ENCODE measurements at places on chromosomes 3 and 15.

DNA sequence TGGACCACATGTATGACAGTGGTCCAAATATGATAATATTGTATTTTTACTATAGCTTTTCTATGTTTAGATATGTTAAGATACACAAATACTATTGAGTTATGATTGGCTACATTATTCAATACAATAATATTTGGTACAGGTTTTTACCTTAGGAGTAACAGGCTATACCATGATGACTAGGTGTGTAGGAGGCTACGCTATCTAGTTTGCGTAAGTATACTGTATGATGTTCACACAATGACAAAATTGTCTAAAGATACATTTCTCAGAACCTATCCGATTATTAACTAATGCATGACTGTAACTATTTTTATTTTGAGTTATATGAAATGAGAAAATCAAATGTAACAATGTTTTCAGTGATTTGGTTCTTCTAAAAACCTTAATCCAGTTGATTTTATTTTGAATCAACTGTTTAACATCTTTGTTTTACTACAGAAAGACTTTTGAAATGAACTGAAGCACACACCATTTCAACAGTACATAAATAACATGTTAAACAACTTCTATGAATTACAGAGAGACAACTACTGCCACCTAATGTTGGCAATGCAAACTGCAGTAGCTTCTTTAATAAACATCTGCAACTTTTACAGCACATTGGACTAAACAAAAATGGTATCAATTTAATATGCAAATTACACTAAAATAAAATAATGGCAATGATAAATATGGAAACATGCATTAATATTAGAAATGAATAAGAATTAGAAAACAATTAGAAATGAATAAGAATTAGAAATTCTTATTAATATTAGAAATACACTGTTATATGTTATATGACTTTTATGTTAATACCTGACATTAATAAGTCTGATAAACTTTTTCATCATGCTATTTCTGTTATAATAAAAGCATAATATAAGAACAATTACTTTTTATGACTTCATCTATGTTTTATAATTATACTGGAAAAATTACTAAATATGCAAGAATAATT lies 255.7 kb downstream of the MBNL1 start:
- DNase-seq, result peak; percentile 60

- DNase-seq, result no peak
Measured at GRCh38 chr15:70558406-70559264, 204.7 kb downstream of the UACA start.

DNA sequence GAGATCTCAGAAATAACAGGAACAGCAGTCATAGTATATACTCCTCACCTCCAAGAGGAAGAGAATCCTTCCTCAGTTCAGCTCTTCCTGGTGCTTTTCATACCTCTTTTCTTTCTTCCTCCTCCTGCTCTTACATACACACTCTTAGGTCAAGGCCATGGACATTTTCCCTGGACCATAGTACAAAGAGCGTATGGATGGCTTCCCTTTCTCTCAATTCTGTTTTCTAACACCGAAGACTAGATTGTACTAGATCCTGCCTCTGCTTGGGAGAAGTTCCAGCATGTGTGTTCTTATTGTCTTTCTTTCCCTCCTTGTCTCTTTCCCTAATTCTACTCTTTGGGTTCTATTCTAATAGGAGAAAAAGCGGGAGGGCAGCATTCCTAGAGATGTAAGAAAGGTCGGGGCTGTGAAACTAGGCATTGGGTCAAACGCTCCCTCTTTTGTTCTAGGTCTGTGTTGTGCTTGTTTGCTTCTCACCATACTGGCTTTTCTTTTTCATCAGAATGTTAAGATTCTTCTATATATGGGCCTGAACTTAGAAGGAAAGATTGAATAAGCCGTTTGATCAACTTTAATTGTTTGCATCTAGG lies 77.4 kb downstream of the VPS8 start:
- DNase-seq, result no peak

- DNase-seq, result no peak
Measured at GRCh38 chr3:182323126-182323700, 470.1 kb upstream of the ATP11B start.

- DNase-seq, result no peak
Measured at GRCh38 chr15:40510201-40510600, 39.4 kb downstream of the CHST14 start.

DNA sequence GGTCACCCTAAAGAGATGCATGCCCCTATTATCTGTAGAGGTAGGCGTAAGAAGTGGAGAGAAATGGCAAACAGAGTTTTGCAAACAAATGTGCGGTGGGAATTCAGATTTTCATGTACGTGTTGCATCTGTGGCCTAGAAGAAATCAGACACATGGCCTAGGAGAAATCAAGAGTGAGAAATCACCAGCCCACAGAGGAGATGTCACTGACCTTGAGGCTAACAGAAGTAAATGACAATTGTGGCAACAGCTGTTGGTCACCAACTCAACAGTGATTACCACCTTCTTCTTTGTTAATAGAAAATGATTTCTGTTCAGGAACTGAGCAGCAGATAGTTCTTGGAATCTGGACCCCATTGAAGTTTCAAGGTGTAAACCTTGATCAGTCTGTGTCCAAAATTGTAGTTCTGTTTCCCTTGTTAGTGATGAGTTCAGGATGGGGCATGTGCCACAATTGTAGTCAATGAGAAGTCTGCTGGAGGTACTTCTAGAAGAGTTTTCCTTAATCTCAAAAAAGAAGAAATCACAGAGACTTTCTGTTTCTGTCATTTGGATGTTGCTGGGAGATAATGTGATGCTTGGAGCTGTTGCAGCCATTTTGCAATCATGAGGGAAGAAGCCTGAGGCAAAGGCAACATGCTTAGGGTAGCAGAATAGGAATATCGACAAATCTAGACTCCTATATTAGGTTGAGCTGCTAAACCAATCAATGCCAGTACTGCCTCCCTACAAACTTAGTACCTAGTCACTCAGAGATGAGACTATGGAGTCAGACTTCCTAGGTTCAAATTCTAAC lies 34.3 kb upstream of the RFTN1 start:
- DNase-seq, result no peak

DNA sequence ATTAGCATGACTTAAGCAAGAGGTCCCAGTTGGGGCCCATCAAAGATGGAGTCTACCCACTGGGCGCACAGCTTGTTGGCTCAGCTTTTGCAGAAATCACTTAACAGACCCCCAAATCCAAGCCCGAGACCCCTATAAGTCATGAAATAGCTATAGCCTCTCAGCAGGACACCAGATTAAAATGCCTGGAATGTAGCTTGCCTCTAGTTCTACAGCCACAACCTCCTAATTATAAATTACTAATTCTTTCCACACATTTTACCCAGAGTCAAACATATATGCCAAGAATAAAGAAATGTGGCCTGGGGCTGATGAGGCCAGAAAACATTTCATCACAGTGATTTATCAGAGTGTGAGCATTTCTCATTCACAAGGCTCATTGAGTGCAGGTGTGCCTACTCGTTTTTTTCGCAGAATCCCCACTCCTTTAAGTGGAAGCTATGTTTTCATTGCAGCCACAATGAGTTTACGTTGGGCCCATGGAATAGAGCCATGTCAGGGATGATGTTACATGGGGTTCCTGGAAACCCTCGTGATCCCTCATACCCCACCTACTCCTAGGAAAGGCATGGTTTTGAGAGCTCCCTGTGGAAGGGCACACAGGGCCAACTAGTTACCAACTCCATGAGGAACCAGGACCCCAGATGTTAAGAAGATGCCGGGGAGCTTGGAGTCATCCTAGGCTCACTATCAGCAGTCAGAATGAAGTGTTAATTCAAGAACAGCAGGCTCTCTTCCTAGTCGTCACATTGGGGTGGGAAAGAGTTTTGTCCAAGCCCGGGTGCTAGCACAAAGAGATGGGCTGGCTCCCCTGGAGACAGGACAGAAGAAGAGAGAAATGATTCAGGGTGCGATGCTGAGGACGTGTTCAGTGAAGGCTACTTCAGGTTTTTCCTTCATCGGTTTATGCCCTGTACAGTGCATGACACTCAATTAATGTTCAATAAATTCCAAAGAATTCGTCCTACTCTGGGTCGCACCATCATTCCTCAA lies 90.2 kb upstream of the ABHD17C start:
- no peak for DNase-seq

- DNase-seq, result no peak
Measured at GRCh38 chr3:43036621-43037423, 57.7 kb downstream of the GASK1A start.

GRCh38 chr3:77605308-77605707 lies 565.4 kb downstream of the ROBO2 start:
- no peak for DNase-seq

DNA sequence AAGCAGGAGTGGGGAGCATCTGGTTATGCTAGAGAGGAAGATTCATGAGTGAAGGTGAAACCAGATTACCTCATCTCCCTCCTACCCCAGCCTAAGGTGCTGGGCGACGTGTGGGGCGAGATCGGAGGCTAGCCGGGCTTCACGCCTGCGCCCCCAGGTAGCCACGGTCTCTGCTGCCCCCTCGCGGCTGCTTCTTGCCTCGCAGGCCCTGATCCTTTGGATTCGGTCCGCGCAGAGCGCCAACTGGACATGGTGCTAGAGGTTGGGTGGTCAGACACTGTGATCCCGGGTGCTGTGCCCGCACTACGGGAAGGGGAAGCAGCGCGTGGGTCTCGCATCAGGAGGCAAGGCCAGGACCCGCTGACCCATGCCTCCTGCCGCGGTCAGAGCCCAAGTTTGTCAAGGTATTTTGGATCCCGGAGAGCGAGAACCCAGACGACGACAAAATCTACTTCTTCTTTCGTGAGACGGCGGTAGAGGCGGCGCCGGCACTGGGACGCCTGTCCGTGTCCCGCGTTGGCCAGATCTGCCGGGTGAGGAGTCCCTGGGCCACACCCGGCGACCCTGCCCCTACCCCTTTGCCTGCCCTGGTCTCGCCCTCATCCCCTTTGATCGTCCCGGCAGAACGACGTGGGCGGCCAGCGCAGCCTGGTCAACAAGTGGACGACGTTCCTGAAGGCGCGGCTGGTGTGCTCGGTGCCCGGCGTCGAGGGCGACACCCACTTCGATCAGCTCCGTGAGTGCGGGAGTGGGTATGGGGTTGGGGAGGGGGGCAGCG lies 4.2 kb downstream of the SEMA3B start:
- peak; percentile 95 for DNase-seq

DNA sequence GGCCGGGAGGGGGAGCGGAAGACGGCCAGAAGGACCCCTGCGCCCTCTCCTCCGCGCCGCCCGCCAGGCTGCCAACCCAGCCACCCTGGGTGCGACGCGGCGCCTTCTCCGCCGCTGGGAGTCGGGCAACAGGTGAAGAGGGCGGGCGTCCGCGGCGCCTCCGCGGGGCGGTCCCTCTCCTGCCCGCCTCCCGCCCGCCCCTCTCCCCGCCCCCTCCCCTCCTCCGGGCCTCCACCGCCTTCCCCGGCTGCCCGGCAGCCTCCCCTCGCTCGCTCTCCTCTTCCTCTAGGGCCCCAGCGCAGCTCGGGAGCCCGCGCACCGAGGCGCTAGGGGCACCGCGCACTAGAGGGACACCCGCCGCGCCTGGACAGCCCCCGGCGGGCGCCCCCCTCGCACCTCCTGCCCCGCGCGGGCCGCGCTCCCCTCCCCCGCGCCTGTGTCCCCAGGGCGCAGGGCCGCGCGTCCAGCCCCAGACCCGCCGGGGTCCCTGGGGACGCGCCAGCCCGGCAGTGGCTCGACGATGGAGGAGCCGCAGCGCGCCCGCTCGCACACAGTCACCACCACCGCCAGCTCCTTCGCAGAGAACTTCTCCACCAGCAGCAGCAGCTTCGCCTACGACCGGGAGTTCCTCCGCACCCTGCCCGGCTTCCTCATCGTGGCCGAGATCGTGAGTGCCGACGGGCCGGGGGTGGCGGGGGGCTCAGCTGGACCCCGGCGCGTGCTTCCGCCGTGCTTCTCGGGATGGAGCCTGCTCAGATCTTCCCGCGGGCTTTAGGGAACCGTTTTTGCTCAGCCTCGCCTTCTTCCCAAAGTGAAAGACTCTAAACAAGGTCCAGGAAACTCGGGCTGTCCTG lies at the start of gene CMTM8:
Gene CMTM8 (plus strand): TSS at position 228 of the 854 bp plus-strand sequence. CDS start 293 bp downstream, at position 521.
- peak; percentile 72 for DNase-seq

DNA sequence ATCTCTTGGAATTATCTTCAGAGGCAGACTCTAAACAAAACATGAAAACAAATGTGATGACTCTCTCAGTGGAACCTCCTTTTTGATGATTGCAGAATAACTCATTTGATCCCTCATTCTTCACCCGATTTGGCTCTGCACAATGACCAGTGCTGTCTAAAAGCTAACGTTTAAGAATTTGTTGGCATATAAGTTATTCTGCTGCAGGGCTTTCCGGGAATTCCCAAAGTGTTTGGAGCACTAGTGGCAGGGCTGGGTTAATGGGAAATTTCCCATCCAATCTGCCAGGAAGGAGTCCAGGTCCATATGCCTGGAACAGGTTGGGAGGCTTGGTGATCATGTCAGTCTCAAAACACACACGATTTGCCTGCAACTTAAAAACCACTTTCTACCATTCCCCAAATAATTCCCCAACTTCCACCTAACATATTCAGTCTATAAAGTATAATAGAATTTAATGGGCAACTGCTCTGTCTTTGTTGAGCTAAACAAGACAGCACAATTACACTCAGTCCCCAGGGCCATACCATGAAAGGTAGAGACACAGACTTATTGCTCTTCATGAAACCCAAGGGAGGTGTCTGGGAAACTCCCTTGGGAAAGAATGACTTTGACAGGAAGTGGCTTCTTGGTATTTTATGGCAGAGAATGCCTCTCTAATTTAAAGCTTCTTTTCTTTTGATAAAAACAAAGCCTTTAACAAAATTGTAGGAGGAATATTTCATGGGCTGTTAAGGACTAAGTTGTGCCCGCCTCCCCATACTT lies 38.0 kb downstream of the ARRDC4 start:
- no peak for DNase-seq

DNA sequence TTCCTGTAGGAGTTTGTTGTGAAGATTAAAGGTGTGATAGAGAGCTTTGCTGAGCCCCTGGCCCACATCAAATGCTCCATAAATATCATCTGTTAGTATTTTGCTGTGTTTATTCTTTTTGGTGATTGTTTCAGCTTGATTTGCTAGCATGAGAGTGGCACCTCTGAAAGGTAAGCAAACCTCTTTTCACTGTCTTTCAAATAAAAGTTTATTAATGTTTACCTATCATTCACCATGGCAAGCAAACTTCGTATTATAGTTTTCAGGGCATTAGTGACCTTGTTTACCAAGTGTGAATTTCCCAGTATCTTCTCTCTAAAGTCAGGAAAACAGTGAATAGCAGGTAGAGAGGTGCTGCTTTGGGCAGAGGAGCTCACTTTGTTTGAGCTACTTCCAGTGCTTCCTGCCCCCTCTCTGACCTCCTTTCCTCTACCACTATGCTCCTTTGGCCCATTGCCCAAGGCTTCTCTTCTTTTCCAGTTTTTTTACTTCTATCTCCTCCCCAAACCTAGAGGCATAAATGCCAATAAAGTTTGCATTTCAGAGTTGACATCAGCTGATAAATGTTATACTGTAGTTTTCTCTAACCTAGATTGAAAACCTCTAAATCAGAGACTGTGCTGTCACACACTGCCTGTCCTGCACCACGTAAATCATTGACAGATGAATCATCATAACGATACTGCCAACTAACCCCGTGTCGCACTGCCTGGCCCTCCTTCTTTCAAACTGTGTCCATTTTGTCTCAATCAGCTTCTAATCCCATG lies 569.0 kb downstream of the TUSC7 start:
- no peak for DNase-seq
